ENCODE measurements at places on chromosomes 1 and 21.
A peak's percentile ranks its signal among the peaks of the same experiment; 100 is the strongest.

DNA sequence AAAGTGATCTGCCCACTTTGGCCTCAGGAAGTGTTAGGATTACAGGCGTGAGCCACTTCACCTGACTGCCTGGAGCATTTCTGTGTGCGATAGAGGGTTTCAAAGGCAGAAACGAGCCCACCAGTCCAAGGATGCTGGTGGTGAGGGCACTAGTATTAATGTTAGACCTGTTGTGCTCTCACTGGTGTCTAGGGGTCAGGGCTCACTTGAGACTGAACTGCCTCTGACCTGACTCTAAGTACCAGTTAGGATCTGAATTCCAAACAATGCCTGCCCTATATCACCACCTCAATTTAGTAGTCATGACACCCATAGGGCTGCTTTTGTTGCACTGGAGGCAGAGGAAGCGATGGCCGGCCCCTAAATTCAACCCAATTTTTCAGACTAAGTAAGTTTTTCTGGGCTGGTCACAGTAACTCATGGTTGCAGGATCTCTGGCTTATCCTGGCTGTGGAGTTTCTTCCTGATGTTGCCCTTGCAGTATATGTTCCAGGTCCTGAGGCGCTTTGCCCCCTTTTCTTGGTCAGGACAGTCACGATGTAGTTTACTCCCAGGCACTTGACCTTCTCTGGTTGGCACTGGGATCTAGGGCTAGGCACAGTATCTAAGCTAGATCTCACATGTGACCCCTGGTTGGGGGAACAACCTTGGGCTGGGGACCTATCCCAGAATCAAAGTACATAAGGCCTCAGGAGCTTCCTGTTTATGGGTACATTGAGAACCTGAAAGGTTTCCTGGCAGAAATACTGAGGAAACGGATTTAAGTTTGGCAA, 4.5 kb downstream of the CCDC17 start:
- no peak for DNase-seq

GRCh38 chr1:20958430-20958829, 171.3 kb upstream of the HP1BP3 start:
- no peak for DNase-seq

- no peak for DNase-seq
Measured at GRCh38 chr21:41920476-41920875, 33.3 kb downstream of the C2CD2 start.

DNA sequence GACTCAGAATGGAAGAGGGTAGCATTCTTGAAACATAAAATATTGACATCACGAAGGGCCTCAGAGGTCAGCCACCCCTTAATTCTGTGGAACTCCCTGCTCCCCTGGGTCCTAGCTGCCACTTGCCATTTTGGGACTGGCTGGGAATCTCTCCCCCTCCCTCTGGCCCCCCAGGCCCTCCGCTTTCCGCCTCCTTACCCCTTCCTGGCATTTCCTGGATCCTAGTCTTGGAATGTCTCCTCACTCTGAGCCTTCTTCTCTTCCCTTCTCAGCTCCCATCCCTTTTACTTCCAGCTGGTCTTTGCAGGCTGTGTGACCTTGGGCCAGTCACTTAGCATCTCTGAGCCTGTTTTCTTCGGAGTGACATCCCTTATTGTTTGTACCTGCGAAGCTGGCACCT, 4.5 kb downstream of the PADI1 start:
- DNase-seq, result no peak

GRCh38 chr1:61092642-61093041, 10.3 kb downstream of the NFIA start:
- peak; percentile 60 for DNase-seq

Data from NCI-H1694 (cell line).